ENCODE measurements at places on chromosomes 12 and 14.

DNA sequence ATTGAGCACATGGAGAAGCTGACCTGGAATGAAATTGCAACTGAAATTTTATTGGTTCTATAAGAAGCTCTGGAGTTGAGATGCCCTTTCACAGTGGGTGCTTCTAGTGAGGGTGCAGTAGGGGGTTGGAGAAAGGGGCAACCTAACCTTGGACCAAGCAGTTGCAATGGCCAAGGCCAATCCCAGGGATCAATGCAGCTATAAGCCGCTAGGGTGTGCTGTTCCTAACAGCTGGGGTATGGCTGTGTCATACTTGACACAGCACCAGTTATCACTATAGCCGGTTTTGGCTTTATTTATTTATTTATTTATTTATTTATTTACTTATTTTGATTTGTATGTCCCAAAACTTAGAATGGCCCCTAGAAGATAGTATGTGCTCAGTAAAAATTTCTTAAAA, 505.9 kb downstream of the FLRT2 start:
- DNase-seq, result no peak

DNA sequence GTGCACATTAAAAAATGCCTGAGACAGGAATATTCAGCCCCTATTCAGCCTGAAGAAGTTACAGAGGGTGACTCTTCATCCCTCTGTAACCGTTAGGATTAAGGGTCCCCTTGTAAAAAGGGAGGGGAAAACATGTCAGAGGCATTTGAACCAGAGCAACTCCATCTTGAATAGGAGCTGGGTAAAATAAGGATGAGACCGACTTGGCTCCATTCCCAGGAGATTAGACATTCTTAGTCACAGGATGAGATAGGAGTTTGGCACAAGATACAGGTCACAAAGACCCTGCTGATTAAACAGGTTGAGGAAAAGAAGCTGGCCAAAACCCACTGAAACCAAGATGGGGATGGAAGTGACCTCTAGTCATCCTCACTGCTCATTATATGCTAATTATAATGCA, 19.9 kb upstream of the MDM1 start:
- no peak for DNase-seq

GRCh38 chr14:22922294-22922693, 3.3 kb upstream of the RBM23 start:
- no peak for DNase-seq

DNA sequence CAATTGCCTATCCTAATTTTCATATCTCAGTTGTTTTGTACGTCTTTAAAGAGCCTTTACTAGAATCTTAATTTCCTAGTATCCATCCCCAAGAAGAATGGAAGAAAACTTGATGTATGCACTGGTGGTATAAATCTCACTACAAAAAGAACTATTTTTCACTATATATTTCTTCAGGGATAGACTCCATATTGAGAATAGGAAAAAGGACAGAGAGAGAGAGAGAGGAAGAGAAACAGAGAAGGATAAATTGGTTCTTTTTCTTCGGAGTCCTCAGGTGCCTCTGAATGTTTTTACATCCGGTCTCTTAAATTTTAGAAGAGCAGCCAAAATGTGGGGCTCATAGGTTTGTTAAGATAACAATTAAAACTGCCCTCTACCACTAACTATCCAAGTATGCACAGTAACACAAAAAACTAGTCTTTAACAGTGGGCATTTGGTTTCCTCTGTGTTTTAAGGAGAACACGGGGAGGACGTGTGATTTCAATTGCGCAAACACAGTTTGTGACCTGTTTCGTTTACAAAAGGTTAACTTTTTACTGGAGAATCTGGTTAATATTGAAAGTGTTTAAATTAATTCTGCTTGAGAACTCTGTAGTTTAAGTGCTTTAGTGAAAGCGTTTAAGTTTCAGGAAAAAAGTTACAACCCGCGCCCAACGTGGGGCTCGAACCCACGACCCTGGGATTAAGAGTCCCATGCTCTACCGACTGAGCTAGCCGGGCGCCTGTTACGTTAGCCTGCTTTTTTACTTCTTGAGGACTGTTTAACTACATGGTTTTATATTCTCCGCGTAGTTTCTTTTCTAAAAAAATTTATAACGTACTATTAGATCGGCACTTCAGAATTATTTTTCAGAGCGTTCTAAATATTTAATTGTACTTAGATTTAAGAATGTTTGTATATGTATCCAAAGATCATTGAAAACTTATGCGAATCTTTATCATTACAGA, 5.1 kb upstream of the PSMA3 start:
- peak; percentile 85 for DNase-seq

- no peak for DNase-seq
These were observed 49.1 kb downstream of the TMX1 start for GRCh38 chr14:51289169-51289568.

- peak; percentile 84 for DNase-seq
These were observed 53.5 kb downstream of the PHLDA1 start for GRCh38 chr12:75977952-75978671.

DNA sequence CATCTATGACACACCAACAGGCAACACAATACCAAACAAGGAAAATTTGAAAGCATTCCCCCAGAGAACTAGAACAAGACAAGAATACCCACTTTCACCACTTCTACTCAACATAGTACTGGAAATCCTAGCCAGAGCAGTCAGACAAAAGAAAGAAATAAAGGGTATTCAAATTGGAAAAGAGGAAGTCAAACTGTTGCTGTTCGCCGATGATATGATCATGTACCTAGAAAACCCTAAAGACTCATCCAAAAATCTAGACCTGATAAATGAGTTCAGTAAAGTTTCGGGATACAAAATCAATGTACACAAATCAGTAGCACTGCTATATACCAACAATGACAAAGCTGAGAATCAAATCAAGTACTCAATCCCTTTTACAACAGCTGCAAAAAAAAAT, 8.1 kb upstream of the ATL1 start:
- DNase-seq, result no peak

Measured in mucosa of descending colon (tissue), 3 donors.